MCF 10A (cell line): ENCODE measurements at places on chromosomes 4 and X. TPM values are rescaled to one million over a fixed set of nuclear protein-coding genes. Genes with fewer than 3 reads are reported as not detected.

- peaks cover 44% of the 10 kb centered on the region for H3K36me3 ChIP-seq
- peak overlapping the region; percentile 67 for H3K4me3 ChIP-seq
- H3K4me1 ChIP-seq = peaks cover 11% of the 10 kb centered on the region
These were observed 25.6 kb upstream of the MSMO1 start for GRCh38 chr4:165301833-165302232.

DNA sequence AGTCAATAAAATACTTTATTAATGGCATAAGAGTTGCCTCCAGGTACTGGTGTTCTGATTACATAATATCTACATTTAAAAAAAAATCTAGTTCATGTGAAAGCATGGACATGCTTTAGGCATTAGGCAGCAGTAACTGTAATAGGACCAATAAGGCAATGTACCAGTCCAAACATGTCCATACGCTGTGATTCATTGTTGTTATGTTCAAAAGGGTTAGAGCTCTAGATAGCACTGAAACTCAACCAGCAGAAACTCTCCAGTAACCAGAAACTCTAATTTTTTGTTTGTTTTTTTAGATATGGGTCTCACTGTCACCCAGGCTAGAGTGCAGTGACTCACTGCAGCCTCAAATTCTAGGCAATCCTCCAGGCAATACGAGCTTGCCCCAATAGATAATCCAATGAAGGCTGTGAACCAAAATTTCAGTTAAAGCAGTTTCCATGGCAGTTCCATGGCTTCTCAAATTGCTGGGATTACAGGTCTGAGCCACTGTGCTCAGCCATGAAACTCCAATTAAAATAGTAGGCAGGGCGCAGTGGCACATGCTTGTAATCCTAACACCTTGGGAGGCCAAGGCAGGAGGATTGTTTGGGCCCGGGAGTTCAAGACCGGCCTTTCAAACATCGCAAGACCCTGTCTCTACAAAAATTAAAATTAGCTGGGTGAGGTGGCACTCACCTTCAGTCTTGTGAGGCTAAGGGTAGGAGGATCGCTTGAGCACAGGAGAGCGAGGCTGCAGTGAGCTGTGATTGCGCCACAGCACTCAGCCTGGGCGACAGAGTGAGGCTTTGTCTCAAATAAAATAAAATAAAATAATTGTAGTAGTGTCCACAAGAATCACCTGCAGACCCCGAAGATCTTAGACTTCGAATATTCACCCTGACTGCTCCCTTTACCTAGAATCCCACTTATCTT is 36.3 kb downstream of the MGARP start:
- H3K27ac ChIP-seq = peak overlapping the region; percentile 93
- DNase-seq = peak; percentile 98
- H3K36me3 ChIP-seq = no peaks in the 10 kb centered on the region
- no peak overlapping the region for H3K4me3 ChIP-seq
- no peaks in the 10 kb centered on the region for H3K27me3 ChIP-seq
- peaks cover 27% of the 10 kb centered on the region for H3K4me1 ChIP-seq

GRCh38 chr4:2364654-2365053 is 53.8 kb downstream of the ZFYVE28 start:
- H3K27ac ChIP-seq = no peak overlapping the region
- no peak for DNase-seq

- peaks cover 94% of the 10 kb centered on the region for H3K36me3 ChIP-seq
- no peaks in the 10 kb centered on the region for H3K27me3 ChIP-seq
- DNase-seq = peak; percentile 6
- no peak overlapping the region for H3K4me3 ChIP-seq
These were observed 17.4 kb downstream of the TMEM192 start for GRCh38 chr4:165095291-165095690.

GRCh38 chr4:141346144-141346543 is 125.4 kb downstream of the ZNF330 start:
- H3K36me3 ChIP-seq = no peaks in the 10 kb centered on the region
- no peak overlapping the region for H3K27ac ChIP-seq
- H3K27me3 ChIP-seq = no peaks in the 10 kb centered on the region
- peak; percentile 66 for DNase-seq

GRCh38 chrX:50818986-50819385 is 5.0 kb upstream of the SHROOM4 start:
- DNase-seq = no peak
- no peak overlapping the region for H3K4me3 ChIP-seq
- H3K27me3 ChIP-seq = peaks cover 9% of the 10 kb centered on the region

GRCh38 chr4:138975225-138975624 is 40.4 kb upstream of the NOCT start:
- H3K4me1 ChIP-seq = no peaks in the 10 kb centered on the region
- no peak overlapping the region for H3K27ac ChIP-seq
- H3K36me3 ChIP-seq = no peaks in the 10 kb centered on the region
- no peak overlapping the region for H3K4me3 ChIP-seq
- DNase-seq = no peak

DNA sequence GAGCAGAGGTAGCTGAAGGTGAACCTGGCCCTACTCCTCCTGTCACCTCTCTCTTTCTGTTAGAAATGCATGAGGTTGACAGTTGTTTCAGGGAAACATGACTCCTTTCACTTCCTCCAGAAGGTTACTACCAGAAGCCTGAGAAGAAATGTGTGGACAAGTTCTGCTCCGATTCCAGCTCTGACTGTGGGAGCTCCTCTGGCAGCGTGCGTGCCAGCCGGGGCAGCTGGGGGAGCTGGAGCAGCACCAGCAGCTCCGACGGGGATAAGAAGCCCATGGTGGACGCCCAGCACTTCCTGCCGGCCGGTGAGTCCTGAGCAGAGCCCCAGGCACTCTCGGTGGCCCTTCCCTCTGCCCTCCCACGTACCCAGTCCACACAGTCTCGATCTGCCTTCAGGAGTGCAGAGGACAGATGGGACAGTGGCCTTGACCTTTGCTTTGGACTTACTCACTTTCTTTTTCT is 61.3 kb upstream of the TLR2 start:
- H3K27me3 ChIP-seq = no peaks in the 10 kb centered on the region
- DNase-seq = no peak
- H3K27ac ChIP-seq = no peak overlapping the region

DNA sequence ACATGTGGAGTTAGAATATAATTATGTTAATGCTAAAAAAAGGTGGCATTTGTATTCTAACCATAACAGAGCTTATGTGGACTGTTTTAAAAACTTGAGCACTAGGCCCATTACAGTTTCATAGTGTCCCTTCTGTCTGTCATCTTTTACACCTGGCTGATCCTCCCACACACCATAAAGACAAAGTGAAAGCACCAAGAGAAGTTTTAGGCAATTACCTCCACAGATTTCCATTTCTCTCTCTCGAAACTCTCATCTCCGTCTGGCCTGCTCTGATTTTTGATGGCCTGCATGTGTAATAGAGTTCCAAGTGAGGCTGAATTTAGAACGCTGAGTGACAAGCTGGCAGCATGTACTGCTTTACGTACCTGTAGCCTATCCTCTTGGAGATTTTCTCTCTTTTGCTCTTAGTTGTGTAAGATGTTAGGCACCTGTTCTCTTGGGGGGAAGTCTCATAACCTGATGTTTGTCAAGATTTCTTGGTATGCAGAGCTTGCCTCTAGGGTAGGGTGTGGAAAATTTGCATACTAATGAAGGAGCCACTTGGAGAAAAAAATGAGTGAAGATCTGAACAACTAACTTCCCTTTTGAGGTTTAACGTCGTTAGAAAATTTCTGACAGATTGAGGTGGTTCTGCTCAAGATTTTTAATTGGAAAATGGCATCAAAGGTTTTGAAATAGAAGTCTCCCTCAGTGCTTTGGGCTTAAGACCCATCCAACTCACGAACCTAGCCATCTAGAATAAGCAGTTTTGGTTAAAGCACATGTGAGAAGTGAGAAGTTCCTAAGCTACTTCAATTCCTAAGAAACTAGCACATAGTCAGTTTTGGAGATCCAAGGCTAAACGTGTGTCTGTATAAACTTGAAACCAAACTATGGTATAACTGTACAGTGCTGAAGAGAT is 57.6 kb upstream of the RAP1GDS1 start:
- no peak overlapping the region for H3K4me3 ChIP-seq
- no peaks in the 10 kb centered on the region for H3K36me3 ChIP-seq
- no peak for DNase-seq
- no peak overlapping the region for H3K27ac ChIP-seq
- no peaks in the 10 kb centered on the region for H3K4me1 ChIP-seq

DNA sequence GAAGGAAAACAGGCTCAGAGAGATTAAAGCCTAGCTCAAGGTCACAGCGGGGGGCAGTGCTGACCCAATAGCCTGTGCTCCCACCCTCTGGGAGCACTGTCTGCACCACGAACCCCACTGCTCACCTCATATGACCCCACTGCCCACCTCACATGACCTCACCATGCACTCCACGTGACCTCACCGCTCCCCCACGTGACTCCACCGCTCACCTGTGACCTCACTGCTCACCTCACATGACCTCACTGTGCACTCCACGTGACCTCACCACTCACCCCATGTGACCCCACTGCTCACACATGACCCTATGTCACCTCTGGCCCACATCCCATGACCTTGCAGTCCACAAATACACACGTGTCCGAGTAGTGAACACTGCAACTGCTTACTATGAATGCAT is 55.4 kb downstream of the ACOX3 start:
- DNase-seq = no peak
- H3K4me3 ChIP-seq = no peak overlapping the region
- no peak overlapping the region for H3K27ac ChIP-seq

- H3K4me3 ChIP-seq = no peak overlapping the region
- H3K36me3 ChIP-seq = no peaks in the 10 kb centered on the region
- H3K27me3 ChIP-seq = peaks cover 99% of the 10 kb centered on the region
- no peak for DNase-seq
- H3K4me1 ChIP-seq = no peaks in the 10 kb centered on the region
These were observed 5.2 kb downstream of the IRS4 start for GRCh38 chrX:108731153-108731552.

VCX3B gene
- not detected in 2 replicates for total RNA-seq

GRCh38 chr4:3406021-3406420 is 35.7 kb upstream of the HGFAC start:
- H3K27ac ChIP-seq = no peak overlapping the region
- no peaks in the 10 kb centered on the region for H3K27me3 ChIP-seq
- DNase-seq = no peak

WDR17 gene
- 1.3 and 1.5 TPM in 2 replicates for total RNA-seq

- H3K36me3 ChIP-seq = peaks cover 7% of the 10 kb centered on the region
- no peak overlapping the region for H3K4me3 ChIP-seq
- H3K4me1 ChIP-seq = peaks cover 7% of the 10 kb centered on the region
These were observed 348.2 kb downstream of the KCTD8 start for GRCh38 chr4:44100456-44100855.

GRCh38 chrX:109187473-109188168 is 294.3 kb downstream of the GUCY2F start:
- H3K4me3 ChIP-seq = no peak overlapping the region
- no peak overlapping the region for H3K27ac ChIP-seq
- H3K27me3 ChIP-seq = peaks cover 80% of the 10 kb centered on the region
- no peaks in the 10 kb centered on the region for H3K36me3 ChIP-seq

DNA sequence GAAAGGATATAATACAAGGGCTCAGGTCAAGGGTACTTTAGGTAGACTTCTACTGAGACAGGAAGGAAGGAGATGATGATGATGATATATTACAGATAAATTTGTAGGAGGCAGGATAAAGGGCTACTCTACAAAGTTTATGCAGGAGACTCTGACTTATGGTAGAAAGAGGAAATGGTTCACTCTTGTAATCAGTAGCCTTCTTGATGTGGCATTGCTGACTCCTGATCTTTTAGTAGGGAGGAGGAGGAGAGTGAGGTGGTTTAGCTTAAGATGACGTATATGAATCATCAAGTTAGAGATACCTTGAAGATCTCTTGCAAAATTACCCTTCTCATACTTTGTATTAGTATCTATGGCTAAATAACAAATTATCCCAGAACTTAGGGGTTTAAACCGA is 4.7 kb downstream of the BLTP1 start:
- no peak overlapping the region for H3K27ac ChIP-seq
- H3K4me1 ChIP-seq = peaks cover 11% of the 10 kb centered on the region
- H3K36me3 ChIP-seq = peaks cover 18% of the 10 kb centered on the region
- DNase-seq = no peak

DNA sequence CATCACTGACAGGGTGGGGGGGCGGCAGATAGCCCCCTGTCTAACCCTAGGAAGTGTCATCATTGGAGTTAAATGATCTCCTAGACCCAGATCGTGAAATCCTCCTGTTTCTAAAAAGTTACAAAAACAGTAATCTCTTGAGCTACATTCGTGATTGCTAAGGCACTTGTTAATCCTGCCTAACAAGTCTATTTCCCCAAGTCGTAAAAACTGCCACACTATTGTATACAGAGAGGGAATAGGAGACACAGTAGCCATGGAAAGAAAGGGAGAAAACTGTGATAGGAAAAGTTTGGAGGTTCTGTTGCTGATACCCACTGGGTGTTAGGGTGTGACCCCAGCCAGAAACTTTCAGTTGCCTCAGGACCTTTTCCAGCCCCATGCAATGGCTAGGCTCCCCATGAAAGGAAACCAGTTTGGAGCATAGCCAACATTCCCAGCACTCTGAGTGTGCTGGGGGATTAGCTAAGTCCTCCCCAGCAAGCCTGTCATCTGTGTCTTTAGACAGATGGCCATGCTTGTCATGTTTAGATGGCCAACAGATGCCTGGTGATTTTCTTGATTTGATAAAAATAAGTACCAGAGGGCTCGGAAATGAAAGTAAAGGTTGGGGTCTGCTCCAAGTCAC is 63.3 kb upstream of the ANXA10 start:
- no peaks in the 10 kb centered on the region for H3K36me3 ChIP-seq
- no peak overlapping the region for H3K27ac ChIP-seq
- H3K27me3 ChIP-seq = no peaks in the 10 kb centered on the region
- H3K4me3 ChIP-seq = no peak overlapping the region
- DNase-seq = peak; percentile 31
- H3K4me1 ChIP-seq = no peaks in the 10 kb centered on the region

GRCh38 chr4:16206848-16207247 is 19.4 kb downstream of the TAPT1 start:
- H3K27me3 ChIP-seq = no peaks in the 10 kb centered on the region
- H3K4me3 ChIP-seq = no peak overlapping the region
- H3K4me1 ChIP-seq = peaks cover 6% of the 10 kb centered on the region
- DNase-seq = no peak
- H3K27ac ChIP-seq = peak overlapping the region; percentile 10

- no peaks in the 10 kb centered on the region for H3K36me3 ChIP-seq
- H3K27me3 ChIP-seq = no peaks in the 10 kb centered on the region
- no peak overlapping the region for H3K4me3 ChIP-seq
- H3K27ac ChIP-seq = no peak overlapping the region
- no peaks in the 10 kb centered on the region for H3K4me1 ChIP-seq
- DNase-seq = no peak
These were observed 867.6 kb downstream of the FAT4 start for GRCh38 chr4:126182336-126182735.

- no peak for DNase-seq
- H3K4me3 ChIP-seq = no peak overlapping the region
- no peaks in the 10 kb centered on the region for H3K4me1 ChIP-seq
- no peak overlapping the region for H3K27ac ChIP-seq
- peaks cover 7% of the 10 kb centered on the region for H3K36me3 ChIP-seq
These were observed 61.7 kb downstream of the SLIT2 start for GRCh38 chr4:20313237-20314030.

SERPINA7 gene
- total RNA-seq = not detected in 2 replicates

TSPAN6 gene
- total RNA-seq = 4.9 and 5.6 TPM in 2 replicates

GRCh38 chr4:94673961-94674360 is 83.8 kb upstream of the BMPR1B start:
- peaks cover 7% of the 10 kb centered on the region for H3K4me1 ChIP-seq
- no peak overlapping the region for H3K4me3 ChIP-seq
- H3K27ac ChIP-seq = no peak overlapping the region
- no peaks in the 10 kb centered on the region for H3K27me3 ChIP-seq

- H3K27ac ChIP-seq = no peak overlapping the region
- H3K36me3 ChIP-seq = peaks cover 27% of the 10 kb centered on the region
- peaks cover 22% of the 10 kb centered on the region for H3K4me1 ChIP-seq
- H3K27me3 ChIP-seq = no peaks in the 10 kb centered on the region
- no peak overlapping the region for H3K4me3 ChIP-seq
- DNase-seq = no peak
These were observed 5.5 kb downstream of the USO1 start for GRCh38 chr4:75729836-75730235.
